ENCODE measurements at places on chromosomes 11 and 22.
A peak's percentile ranks its signal among the peaks of the same experiment; 100 is the strongest.

GRCh38 chr22:43592476-43592875 lies 180.7 kb downstream of the MPPED1 start:
- no peak for DNase-seq

- no peak for DNase-seq
These were observed 228.2 kb upstream of the BLID start for GRCh38 chr11:122344215-122344614.

- no peak for DNase-seq
These were observed 19.8 kb downstream of the ARL14EP start for GRCh38 chr11:30342736-30343166.

DNA sequence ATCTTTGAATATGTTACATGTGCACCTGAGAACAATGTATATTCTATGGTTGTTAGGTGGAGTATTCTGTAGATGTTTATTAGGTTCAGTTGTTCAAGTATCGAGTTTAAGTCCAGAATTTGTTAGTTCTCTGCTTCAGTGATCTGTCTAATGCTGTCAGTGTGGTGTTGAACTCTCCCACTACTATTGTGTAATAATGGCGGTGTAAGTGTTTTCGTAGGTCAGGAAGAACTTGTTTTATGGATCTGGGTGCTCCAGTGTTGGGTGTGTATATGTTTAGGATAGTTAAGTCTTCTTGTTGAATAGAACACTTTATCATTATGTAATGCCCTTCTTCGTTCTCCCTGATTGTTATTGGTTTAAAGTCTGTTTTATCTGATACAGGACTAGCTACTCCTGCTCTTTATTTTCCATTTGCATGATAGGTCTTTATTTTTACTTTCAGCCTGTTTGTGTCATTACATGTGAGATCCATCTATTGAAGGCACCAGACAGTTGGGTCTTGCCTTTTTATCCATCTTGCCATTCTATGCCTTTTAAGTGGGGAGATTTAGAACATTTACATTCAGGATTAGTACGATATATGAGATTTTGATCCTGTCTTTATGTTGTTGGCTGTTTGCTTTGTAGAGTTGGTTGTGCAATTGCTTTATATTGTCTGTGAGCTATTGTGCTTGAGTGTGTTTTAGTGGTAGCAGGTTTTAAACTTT lies 121.6 kb downstream of the DDX10 start:
- DNase-seq: no peak

GRCh38 chr11:18088966-18089365 lies 16.9 kb downstream of the SAAL1 start:
- DNase-seq: no peak

DNA sequence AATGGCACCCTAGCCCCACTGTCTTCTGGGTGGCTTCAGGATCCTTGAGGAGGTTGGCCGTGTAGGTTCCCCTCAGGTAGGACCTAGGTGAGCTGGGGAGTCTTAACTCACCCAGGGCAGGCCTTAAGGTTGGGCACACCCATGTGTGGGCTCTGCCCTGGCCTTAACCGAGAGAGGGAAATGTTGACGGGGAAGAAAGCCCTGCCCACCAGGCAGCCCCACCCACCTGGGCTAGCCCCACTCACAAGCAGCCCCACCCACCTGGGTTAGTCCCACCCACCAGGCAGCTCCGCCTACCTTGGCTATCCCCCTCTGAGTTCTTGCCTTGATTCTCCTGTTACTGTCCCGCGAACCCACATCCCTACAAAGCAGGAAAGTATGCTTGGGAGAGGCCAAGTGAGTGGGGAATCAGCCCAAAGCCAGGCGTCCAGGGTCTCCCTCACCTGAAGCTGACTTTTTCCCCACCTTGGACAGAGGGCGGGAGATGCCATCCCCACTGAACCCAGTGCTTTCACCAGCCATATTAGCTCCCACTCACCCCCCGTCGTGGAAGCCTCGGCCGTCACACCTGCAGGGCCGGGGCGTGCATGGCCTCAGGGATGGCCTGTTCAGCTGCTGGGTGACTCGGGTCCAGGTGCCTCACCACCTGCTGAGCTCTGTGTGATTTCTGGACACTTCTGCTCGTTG lies at the start of gene MYEOV:
Gene MYEOV, plus strand, starts transcription at position 337 of the 687 bp plus-strand sequence. CDS start 1,200 bp downstream, outside the sequence.
- DNase-seq: peak; percentile 20

GRCh38 chr11:877565-877964 lies 33.0 kb downstream of the CHID1 start:
- no peak for DNase-seq

- DNase-seq: no peak
These were observed 12.7 kb upstream of the CAPN5 start for GRCh38 chr11:77054084-77054483.

- DNase-seq: no peak
These were observed 9.1 kb upstream of the ZNF74 start for GRCh38 chr22:20384865-20385264.

DNA sequence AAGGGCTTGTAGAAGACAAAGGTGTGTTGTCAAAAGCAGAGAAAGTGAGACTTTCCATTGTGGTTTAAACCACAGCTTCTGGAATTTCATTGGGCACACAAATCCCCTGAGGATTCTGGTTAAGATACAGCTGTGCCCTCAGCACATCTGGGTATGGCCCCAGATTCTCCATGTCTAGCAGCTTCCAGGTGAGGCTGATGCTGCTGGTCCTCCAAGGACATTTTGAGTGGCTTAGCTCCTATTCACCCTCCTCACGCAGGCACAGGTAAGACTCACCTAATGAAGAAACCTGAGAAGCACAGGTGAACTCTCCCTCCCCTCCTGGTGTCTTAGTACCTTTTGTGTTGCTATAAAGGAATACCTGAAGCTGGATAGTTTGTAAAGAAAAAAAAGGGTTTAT lies 88.9 kb upstream of the IGLL5 start:
- DNase-seq: no peak
